NCI-H510A (cell line): ENCODE measurements at places on chromosomes 1 and 21.

DNA sequence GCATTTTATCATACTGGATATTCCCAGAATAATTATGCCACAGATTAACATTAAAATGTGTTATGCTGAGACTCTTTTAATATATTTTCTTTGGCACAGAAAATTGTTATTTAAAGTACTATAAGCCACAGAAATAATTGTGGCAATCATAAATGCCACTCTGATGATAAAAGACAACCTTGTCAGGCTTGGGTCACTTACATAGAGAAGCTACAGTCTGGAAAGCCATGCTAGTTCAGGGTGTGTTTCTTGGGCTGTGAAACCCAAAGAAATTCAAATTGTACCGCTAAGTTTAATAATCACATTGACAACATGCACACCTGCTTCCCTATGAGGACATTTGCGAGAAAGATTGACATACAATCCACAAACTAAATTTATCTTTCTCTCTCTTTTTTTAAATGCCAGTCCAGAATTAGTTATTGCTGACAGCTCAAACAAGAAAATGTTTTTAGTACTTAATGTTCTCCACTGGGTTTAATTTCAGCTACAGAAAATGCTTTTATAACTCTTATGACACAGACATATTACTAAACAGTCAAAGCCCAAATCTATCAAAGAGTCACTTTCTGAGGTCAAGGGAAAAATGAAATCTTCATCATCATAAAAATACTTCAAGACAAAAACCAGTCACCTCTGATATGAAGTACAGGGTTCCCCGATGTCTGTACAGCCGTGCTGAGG, 38.7 kb downstream of the TTC13 start:
- DNase-seq, result no peak

- DNase-seq, result no peak
Measured at GRCh38 chr1:72485801-72486200, 203.5 kb upstream of the NEGR1 start.

DNA sequence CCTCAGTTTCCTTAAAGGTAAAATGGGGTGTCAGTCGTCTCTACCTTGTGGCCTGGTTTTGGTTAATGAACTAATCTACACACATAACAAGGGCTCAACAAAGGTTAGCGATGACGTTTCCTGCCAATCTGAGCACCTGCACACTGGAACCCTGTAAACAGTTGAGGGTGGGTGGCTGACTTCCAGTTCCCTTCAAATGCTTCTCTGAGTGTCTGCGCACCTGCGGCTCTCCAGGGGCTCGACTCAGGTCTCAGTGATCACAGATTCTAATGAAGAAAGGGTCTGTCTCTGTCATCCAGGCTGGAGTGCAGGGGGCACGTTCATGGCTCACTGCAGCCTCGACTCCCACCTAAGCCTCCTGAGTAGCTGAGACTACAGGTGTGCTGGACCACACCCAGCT, 3.3 kb upstream of the AGPAT3 start:
- peak; percentile 40 for DNase-seq

DNA sequence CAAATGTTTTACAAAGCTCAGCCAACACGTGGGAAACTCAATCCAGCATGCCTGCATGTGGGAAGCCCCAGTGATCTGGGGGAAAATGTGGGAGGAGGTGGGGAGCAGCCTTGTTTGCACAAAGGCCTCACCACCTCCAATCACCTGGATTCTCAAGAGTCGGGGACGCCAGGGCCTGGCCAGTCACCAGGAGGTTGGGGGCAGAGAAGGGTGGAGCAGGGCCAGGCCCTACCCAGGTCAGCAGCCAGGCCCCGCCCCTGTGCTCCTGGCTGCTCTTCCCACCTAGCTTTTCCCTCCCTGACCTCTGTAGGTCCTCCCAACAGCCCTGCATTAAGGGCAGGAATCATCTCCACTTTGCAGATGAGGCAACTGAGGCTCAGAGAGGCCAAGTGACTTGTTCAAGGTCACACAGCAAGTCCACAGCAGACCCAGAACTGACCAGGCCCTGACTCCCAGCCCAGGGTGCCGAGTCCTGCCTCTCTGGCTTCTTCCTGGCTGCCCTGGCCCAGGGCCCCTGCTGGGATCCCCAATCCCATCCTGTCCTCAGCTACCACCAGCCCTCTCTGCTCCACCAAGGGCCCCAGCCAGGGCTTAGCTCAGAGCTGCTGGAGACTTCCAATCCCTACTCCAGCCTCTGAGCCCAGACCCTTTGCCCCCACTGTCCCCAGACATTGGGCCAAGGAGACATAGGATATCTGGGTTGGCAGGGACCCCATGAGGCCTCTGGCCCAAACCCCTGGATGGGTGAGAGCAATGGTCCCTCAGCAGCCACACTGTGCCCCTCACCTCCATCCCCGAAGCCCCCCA, 508.6 kb downstream of the PTPRU start:
- DNase-seq, result no peak

GRCh38 chr21:15224346-15225086, 159.7 kb upstream of the NRIP1 start:
- no peak for DNase-seq

- DNase-seq, result no peak
Measured at GRCh38 chr21:34612056-34612455, 2.9 kb downstream of the RCAN1 start.

DNA sequence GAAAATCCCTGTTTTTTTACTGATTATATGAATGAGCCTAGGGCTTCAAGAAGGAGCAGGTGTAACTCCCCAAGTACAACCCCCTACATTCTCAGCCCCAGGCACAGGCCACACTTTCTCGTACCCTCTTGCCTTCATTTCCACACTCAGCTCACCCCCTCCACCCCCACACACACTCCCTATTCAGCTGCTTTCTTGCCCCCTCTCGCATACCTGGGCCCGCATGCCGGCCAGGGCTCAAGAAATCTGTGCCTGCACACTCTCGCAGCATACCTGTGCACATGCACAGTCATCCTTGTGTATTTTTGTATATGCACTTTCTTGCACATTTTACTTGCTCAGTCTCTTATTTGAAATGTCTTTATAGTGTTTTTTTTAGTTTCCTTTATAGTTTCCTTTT, 2.0 kb downstream of the PTPRF start:
- DNase-seq, result no peak

- DNase-seq, result no peak
Measured at GRCh38 chr21:45329261-45330074, 41.8 kb upstream of the POFUT2 start.

DNA sequence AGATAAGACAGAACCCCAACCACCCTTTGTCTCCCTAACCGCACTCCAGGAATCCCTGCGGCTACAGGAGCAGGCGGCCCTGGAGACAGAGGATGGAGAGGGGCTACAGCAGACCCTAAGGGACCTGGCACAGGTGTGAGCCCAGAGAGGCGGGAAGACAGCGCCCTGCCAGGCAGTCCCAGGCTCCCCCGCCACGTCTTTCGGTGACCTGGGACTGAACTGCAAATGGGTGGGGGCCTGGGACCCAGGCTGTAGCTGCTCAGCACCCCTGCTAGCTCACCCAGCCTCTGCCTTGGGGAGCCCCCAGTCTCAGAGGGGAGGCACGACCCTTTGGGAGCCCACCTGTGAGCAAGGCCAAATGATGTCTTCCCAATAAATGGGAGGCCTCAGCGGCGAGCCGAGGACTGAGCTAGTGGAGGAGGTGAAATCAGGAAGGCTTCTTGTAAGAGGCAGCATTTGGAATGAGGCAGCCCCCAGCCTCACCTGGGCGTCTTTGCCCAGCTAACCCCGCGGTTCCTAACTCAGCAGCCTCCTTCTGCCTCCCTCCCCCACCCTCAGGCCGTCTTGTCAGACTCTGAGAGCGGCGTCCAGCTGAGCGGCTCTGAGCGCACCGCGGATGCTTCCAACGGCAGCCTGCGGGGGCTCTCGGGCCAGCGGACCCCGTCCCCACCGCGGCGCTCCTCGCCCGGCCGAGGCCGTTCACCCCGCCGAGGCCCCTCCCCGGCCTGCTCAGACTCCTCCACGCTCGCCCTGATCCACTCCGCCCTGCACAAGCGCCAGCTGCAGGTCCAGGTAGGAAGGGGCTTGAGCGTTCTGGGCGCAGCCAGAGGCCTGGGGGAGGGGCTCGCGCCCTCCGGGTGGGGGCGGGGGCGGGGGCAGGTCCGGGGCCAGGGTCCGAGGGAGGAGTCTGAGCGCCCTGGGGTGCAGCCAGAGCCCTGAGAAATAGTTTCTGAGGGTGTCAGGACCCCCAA, 16.9 kb downstream of the CROCC start:
- no peak for DNase-seq

DNA sequence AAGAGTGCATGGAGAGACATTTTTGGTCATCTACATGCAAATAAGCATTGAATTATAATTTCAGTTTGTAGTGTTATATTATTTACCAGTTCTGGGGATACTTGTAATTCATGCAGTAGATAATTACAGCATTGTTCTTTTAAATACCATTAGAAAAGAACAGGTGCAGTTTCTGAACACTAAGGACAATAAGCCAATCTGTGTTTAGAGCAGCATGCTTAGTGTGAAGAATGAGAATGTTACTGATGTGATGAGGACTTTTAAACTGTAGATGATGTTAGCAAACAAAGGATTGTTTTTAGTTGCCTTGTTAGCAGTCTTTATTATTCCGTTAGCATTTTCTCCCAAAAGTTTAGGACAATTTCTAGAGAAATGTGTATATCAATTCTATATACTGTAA, 348.3 kb downstream of the BRINP3 start:
- DNase-seq, result no peak

GRCh38 chr1:181086926-181087325, 1.6 kb upstream of the IER5 start:
- DNase-seq, result no peak

- DNase-seq, result no peak
Measured at GRCh38 chr1:200642481-200642880, 21.9 kb upstream of the KIF14 start.

GRCh38 chr21:45830720-45831366, 150.7 kb upstream of the COL6A1 start:
- DNase-seq, result no peak

DNA sequence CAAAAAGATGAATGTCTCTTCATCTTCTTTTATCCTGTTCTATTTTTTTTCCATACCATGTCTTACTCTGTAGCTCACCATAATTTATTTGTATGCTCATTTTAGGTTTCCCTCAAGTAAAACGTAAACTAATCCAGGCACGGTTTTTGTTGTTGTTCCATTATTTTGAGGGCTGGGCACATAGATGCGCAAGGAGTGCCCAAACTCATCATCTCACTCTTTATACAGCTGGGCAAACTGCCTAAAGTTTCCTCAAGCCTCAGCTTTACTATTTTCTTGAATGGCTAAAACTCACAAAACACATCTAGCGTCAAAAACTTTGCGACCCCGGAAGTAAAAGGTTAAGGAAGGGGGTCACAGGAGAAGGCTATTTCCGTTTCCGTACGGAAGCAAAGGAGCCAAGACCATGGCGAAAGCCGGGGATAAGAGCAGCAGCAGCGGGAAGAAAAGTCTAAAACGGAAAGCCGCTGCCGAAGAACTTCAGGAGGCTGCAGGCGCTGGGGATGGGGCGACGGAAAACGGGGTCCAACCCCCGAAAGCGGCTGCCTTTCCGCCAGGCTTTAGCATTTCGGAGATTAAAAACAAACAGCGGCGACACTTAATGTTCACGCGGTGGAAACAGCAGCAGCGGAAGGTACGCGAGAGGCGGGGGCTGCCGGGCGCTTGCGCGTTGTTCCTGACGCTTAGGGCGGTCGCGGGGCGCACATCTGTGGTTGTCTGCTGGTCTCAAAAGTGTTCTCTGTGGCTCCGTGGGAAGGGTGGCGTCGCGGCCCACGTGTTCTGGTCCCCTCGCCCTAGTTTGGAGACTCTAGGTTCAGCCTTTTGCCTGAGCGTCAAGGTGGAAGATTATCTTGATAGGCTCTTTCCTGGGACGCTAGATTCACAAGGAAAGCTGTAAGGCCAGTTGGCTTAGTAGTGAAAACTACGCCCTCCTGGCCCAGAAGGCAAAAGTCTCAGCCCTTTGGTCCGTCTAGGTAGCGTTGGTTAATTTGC, at the start of gene RPF1:
TSS of gene RPF1 (plus strand) at position 391 of the 993 bp plus-strand sequence. CDS start at position 407, 16 bp downstream.
- peak; percentile 79 for DNase-seq

DNA sequence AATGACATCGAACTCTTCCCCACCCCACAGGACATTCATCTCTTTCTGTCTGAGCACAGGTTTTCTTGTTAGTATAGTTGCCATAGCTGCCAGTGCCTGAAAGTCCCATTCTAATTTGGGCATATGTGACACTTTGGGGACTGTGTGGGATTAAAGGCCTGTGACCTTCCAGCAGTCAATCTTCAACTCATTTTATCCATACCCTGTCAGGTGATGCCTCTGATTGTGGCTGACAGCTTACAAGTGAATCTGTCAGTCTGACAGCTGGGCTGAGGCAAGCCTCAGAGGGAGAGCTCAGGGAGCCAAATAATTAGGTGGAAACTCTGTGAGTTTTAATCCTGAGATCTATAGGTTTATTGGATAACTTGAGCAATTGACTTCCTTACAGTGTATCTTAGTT, 29.6 kb downstream of the ZCCHC17 start:
- DNase-seq, result no peak

GRCh38 chr1:220983877-220984635, 104.8 kb downstream of the HLX start:
- DNase-seq, result no peak

DNA sequence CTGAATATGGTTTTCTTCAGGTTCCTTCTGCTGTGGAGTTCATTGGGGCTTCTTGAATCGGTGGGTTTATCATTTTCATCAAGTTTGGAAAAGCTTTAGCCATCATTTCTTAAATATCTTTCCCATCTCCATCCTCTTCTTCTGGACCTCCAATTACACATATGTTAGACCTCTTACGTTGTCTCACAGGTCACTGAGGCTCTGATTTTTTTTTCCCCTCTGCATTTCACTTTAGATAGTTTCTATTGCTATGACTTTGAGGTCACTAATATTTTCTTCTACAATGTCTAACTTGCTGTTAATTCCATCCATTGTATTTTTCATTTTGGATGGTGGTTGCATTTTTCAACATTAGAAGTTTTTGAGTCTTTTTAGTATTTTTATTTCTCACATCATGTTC, 47.3 kb upstream of the CASZ1 start:
- no peak for DNase-seq

- no peak for DNase-seq
Measured at GRCh38 chr1:59520194-59520593, 223.3 kb downstream of the FGGY start.

- DNase-seq, result no peak
Measured at GRCh38 chr1:217049721-217050120, 326.5 kb upstream of the ESRRG start.

DNA sequence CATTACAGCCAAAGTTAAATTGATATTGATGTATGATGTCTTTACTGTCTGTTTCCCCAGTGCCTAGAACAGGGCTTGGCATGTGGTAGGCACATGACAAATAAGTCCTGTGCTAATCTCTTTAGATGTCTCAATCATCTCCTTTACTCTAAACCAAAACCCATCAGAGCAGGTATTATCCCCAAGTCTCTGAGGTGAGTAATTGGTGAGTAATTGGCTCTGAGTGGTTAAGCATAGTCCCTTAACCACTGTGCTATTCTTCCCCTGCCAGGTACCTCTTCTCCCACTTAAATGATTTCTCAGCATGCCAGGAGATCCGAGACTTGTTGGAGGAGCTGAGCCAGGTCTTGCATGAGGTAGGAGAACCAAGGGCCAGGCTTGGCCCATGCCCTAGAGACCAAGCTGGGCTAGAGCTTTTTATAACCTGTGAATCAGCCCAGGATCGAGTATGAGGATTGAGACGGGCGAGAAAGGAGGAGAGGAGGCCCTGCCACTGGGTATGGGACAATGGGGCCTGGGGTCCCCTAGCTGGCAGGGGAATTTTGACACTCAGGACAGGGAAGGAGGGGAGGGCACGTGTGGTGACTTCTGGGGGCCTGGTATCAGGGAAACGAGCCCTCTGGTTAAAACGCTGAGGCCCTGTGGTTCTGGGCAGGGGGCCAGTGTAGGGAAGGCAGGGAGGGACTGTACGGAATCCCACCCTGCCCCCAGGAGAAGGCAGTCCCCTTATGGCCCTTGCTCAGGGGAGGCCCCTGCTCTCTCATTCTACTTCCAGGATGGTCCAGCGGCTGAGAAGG, 4.5 kb downstream of the CNKSR1 start:
- no peak for DNase-seq

- DNase-seq, result no peak
Measured at GRCh38 chr1:150002217-150002616, 8.3 kb downstream of the OTUD7B start.
